Activated gamma-delta T cell treated with Interleukin-2 at 50 U/mL for 16 hours (primary cell): ENCODE measurements at places on chromosomes 4 and X.

- DNase-seq, result no peak
These were observed 75.0 kb upstream of the DHX15 start for GRCh38 chr4:24659241-24659961.

GRCh38 chrX:14753441-14753840 is 119.4 kb downstream of the FANCB start:
- DNase-seq, result no peak

DNA sequence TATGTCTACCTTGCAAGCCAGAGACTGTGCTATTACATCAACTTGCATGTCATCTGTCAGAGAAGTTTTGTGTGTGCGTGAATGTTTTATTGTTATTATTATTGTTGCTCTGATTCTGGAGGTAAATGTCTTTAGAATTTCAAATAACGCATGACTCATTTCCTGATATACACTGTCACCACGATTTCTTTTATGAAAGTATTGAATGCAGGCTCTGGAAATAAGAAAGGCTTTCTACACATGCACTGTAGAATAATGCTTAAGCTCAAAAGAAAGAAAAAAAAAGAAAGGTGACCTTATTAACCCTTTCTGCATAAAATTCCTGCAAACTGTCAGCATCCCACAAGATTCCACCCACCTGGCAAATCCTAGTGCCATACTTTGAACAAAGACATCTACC is 632.9 kb downstream of the ZNF674 start:
- no peak for DNase-seq

GRCh38 chrX:72381439-72382201 is 75.9 kb upstream of the CITED1 start:
- DNase-seq, result no peak

- no peak for DNase-seq
These were observed 136.2 kb downstream of the PPP3CA start for GRCh38 chr4:101211146-101211553.

GRCh38 chr4:107721436-107722100 is 1.5 kb upstream of the PAPSS1 start:
- peak; percentile 55 for DNase-seq

DNA sequence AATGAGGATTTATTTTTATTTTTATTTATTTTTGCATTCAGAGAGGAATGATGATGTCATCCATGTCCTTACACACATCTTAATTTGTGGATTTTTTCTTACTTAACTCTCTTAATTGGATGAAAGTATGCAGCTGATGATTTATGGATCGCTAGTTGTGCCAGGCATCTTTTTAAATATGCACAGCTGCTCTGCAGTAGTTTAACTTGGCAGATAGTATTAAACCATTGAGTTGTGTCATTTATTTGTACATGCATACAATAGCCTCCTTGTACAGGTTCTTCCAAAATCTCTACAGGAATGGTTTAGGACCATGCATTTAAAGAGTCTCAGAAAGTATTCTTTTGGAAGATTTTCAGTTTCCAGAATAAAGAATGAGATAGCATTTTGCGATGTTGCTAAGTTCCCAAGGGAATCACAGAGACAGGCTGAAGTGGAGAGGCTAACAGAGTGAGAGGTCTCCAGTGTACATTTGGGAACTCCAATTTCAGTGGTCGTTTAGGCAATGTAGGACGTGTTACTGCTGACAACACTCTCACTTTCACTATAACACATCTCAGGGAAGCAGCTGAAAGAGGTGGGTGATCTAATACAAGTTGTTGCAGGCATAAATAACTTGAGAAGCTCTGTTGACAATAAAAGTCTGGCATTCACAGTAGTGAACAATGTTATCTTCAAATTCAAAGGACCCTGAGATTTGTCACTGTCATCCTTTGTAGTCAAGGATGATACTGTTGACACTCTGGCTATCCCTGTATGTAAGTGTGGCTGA is 49.9 kb upstream of the SCRG1 start:
- DNase-seq, result no peak

DNA sequence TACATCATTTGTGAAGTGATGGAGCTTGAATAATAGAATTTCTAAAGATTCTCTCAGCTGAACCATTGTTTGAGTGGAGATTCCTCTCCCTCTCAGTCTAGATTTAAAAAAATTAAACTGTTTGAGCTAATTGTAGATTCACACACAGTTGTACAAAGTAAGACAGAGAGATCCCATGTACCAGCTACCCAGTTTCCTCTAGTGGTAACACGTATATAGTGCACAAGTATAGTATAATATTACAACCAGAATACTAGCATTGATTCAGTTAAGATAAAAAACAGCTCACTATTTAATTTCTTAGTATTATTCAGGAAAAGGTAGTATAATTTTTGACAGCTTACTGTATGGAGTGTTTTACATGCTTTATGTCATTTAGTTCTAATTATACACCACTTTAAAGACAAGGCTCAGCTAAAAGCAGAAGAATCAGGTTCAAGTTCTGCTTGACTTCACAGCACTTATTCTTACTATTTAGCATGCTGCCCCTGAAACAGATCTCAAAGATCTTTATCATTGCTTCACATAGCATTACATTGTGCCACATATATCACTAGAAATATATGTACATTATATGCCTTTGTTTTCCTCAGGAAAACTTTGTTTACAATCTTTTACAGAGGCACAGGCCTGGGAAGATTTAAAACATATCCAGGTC is 136.1 kb downstream of the SNCA start:
- DNase-seq, result no peak

DNA sequence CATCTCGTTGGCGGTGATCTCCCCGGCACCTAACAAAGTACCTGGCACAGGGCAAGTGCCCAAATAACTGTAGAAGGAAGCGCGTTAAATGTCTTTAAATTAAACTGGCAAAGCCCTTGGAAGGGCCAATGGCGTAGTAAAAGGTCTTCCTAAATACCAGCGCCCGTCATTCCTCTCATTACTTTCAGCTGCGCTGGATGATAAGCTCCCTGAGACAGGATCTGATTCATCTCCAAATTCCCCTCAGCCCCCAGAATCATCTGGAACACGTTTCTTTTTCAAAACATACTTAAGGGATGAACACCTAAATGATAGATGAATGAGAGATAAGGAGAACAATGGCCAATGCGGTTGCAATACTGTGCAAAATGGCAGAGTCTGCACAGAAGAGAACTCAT is 95.1 kb downstream of the AFAP1 start:
- no peak for DNase-seq
